Stimulated activated CD4-positive, alpha-beta T cell treated with anti-CD3 and anti-CD28 coated beads, Interleukin-4, amount 100 ng/mL, for 4 hours (primary cell): ENCODE measurements at places on chromosomes 4 and X.

DNA sequence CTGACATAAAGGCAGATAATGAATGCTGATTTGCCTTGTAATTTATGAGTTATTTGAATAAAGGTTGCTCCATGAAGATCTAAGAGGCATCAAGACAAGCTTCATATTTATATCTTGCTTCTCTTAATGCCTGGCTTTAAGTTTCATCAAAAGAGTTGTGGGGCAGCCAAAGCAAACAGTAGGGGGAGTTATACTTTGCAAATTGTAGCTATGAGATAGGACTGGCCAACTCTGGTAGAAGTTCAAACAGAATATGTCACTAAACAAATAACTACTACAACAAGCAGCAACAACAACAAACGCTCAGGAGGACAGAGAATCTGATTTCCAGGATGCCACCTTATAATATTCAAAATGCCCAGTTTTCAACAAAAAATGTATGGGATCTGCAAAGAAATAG is 69.1 kb upstream of the PLAC1 start:
- DNase-seq: no peak

DNA sequence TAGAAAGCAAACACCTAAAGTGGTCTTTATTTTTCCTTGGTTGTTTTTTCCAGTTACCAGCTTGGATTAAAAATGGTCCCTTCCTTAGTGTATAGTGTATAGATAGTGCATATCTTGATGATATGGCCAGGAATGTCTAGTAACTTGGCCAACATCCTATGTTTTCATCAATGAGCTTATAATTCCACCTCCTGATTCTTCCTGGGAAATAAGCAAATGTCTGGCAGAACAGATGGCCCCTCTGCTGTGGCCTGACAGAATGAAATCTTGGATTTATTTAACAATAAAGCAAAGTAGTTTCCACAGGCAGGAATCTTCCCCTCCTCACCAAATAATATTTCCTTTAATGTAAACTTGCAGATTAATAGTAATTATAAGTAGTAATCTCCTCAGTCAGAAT is 6.1 kb downstream of the SCARB2 start:
- DNase-seq: no peak

GRCh38 chr4:120843849-120844527 is 78.5 kb downstream of the PRDM5 start:
- no peak for DNase-seq

- DNase-seq: no peak
Measured at GRCh38 chr4:185834088-185834487, 22.1 kb upstream of the SORBS2 start.

DNA sequence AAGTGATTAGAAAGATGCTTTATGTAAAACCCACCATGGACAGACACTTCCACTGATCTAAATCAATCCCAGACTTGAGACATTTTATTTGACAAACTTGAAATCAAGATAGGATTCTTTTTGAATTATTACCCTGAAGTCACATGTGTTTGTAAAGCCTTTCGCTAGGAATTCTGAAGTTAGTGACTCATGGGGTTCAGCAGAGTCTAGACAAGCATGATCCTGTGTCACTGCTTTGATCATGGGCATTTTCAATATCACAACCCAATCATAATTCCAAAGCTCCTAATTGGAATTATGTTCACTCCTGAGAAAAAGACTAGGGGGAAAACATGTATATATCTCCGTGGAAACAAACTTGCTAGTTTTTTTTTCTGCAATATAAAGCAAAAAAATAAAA is 67.5 kb upstream of the BMP3 start:
- no peak for DNase-seq

DNA sequence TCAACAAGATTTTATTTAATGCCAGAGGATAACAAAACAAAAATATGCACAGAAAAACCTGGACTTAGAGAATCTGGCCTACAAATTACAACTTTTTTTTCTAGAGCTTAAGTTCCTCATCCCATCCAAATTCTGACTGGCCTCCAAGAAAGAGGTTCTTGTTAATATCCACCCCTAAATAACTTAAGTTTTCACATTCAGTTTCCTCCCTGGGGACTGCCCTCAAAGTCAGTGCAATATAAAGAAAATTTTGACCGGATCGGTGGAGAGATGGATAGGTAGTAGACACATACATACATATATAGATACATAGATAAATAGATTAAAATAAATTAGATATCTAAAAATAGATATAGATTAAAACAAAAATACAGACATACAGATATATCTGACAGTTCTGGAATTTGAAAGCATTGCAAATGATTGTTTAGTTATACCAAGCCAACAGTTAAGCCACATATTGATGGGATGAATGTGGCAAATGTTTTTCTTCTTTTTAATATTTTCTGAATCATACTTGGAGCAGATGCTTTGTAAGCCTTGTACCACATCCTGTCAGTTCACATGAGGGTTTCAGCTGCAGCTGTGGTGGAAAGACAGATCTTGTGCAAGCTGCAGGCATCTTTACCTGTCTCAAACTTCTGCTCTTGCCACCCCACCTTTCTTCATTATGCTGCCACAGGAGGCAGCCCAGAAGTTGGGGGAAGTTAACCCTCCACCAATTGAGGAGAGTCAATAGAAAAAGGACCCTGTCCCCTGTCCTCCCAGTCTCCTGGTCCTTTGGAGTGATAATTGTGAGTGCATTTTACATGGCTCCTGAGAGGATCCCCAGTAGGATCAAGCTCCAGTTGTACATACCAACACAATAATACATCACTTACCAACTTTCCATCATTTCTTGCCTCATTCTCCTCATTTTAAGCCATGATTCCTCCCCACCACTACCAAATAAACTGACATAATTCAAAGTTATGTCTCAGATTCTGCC is 58.5 kb upstream of the PRDM8 start:
- peak; percentile 63 for DNase-seq

DNA sequence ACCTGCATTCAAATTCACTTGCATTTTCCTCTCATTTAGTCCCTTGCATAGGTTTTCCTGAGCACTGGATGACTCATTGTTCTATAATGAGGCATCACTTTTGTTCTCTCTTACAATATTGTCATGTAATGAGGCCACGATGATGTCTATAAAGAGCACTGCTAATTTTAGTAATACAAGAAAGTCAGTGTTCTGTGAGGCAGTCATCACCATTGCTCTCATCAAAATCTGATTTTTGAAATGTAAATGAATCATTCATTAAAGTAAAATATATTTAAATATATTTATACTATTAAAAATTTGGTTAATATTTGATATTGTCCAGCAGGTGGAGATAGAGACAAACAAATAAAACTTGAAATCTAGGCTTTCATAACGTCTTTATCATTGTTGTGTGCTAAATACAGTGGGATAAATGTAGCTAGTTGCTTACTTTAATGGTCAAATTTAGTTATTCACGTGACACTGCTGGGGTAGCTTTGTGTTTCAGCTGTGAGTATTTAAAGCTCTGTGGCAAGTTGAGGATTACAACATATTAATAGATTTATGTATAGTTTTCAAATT is 15.4 kb downstream of the HMGB2 start:
- no peak for DNase-seq

DNA sequence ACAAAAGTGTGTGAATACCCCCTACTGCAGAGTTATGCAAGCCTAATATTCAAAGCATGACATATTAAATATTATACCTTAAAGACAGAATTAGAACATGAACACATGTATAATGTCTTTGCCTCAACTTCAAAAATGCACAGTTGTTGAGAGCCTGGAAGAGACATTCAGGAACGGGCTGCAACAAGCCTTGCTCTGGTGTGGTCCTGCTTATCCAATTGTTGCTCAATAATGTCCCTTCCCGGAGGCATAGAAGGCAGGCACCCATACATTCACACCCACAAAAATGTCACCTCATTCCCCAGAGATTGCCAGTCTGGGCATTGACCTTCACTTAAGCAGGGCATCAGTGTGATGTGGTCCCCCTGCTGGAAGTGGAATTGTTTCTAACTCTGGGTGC is 238.8 kb downstream of the CBR4 start:
- DNase-seq: no peak

- DNase-seq: no peak
Measured at GRCh38 chr4:7041801-7042502, 1.2 kb upstream of the TADA2B start.

DNA sequence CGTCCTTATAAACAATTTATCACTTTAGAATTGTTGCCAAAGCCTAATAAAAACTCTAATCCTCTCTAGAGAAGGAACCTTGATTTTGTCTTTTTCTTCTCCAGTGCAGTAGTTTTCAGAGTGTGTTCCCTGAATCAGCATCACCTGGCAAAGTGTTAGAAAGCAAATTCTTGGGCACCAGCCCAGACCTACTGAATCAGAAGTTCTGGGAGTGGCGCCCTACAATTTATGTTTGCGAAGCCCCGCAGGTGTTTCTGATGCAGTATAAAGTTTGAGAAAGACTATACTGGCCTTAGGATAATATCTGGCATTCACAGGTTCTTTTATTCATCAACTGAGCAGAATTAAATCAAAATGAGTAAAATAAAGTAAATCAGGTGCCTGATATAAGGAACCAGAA is 645.8 kb upstream of the ATOH1 start:
- no peak for DNase-seq

DNA sequence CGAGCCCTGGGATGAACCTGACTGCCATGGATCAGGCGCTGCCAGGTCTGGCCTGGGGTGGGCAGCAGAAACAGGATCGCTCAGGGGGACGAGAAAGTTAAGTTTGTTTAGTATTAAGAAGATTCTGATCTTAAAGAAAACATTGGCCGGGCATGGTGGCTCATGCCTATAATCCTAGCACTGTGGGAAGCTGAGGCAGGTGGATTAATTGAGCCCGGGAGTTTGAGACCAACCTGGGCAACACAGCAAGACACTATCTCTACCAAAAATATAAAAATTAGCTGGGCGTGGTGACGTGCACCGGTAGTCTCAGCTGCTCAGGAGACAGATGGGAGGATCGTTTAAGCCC is 696 bp upstream of the FLNA start:
- DNase-seq: no peak

GRCh38 chr4:74453037-74453635 is 8.2 kb downstream of the AREG start:
- no peak for DNase-seq

DNA sequence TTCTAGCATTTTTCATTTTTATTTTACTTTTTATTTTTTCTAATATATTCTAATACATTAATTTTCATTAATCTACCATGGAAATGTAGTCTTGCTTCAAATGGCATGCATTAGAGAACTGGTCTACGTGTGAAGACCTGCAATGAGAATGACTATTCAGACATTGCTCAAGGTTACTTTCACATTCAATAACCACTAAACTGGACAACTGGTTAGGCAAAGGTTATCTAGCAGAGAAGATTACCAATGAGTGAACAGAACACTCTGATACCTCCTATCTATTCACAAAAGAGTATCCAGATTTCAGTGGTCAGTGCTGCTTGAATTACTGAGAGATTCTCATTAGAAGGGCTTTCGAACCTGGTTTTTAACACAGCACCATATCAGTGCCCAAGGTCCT is 58.9 kb upstream of the ARHGAP24 start:
- no peak for DNase-seq

- DNase-seq: no peak
Measured at GRCh38 chrX:122219735-122220134, 964.3 kb upstream of the GRIA3 start.

DNA sequence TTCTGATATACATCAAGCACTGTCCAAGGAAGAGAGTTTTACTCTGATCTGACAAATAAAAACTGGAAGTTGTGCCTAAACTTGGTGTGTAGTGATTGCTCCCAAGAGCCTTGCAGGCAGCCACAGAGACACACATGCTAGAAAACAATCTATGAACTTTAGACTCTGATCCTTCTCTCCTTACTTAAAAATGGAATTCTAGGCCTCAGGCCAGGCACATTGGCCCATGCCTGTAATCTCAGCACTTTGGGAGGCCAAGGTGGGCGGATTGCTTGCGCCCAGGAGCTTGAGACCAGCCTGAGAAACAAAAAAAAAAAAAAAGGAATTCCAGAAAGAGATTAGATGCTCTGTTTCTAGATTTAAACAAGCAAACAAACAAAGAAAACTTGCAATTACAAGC is 45.6 kb upstream of the S100G start:
- no peak for DNase-seq

DNA sequence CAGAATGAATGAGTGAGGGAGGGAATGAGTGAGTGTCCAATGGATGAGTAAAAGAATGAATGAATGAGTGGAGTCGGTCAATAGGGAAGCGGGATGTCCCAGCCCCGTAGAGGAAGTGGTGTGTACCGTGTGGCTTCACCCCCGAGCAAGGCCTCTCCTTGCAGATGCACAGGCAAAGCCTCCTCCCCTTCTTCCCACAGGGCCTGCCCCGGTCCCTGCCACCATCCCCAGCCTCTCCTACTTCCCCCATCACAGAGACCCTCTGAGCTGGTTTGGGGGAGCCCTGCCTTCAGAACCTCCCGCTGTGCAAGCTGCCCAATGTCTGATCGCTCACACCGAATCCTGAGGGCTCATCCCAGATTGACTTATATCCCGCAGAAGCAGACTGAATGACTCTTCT is 13.6 kb downstream of the HTRA3 start:
- no peak for DNase-seq

GRCh38 chr4:145623831-145624230 is 4.6 kb downstream of the MMAA start:
- no peak for DNase-seq

GRCh38 chr4:112736718-112737135 is 99.8 kb downstream of the LARP7 start:
- no peak for DNase-seq

DNA sequence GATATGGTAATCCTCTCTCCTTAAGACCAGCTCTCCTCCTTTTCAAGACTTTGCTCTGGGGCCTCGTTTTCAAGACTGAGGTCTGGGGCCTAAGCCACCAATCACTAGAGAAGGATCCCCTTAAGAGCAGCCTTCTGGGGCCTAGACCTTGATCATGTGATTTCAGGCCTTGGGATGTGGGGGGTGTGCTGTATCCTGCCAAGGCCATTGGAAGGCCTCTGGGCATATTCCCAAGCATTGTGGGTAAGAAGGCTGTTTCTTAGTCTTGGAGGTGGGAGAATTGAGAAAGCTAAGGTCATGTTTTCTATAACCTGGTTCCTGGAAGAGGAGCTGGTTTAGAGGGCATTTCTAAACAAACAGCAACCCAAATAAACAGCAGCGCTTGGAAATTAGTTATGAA is 12.1 kb downstream of the TMEM164 start:
- DNase-seq: no peak

- no peak for DNase-seq
Measured at GRCh38 chr4:37040816-37041215, 203.7 kb upstream of the NWD2 start.

GRCh38 chrX:128769495-128769894 is 717.3 kb upstream of the ACTRT1 start:
- no peak for DNase-seq

- no peak for DNase-seq
Measured at GRCh38 chr4:3700223-3700622, 66.0 kb upstream of the ADRA2C start.

DNA sequence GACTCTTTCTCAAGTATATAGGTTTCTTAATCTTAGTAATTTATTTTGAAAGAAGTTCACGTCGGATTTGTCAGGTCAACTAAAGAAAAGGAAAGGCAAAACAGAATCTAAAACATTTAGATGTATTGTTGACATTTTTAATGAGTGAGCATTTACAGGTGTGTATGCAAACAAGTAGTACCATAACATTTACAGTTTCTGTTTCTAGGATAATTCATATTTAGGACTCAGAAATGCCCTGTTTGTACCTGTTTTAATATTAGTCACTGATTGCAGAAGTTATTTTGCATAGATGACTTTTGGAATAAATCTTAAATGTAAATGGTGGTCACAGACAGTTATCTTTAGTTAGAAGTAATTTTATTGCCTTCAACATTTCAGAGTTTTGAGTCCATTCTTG is 151.3 kb upstream of the NUDT6 start:
- no peak for DNase-seq

- no peak for DNase-seq
Measured at GRCh38 chr4:8691151-8691775, 98.7 kb downstream of the CPZ start.

- no peak for DNase-seq
Measured at GRCh38 chr4:150145090-150145945, 67.1 kb downstream of the DCLK2 start.
